HFFc6 (cell line): ENCODE measurements at places on chromosomes 3 and 15.
A peak's percentile ranks its signal among the peaks of the same experiment; 100 is the strongest.

DNA sequence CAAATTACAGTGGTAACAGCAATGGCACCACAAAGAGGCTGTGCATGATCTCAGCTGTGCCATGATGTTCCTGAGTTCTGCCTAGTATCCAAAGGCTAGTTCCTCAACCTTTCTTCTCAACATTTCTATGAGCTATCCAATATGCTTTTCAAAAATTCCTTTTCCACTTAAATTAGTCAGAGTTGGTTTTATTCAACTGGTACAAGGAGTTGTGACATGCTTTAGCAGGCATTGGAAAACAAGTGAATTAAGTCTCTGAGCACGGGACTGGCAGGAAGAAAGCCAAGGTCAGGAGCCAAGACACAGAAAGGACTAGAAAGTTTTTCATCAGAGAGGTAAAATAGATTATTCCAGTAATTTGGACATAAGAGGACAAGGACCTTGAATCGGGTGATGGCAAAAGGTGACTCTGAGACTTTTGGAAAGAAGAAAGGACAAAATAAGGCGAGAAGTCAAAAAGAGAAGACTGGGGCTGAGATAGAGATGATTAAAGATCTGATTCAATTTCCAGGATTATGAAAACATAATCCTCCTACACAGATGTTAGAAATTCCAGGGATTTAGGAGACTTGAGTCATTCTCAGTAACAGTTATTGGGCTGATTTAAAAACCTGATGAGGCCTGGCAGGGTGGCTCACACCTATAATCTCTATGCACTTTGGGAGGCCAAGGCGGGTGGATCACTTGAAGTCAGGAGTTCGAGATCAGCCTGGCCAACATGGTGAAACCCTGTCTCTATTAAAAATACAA is 36.1 kb downstream of the PBRM1 start:
- DNase-seq = peak; percentile 35

DNA sequence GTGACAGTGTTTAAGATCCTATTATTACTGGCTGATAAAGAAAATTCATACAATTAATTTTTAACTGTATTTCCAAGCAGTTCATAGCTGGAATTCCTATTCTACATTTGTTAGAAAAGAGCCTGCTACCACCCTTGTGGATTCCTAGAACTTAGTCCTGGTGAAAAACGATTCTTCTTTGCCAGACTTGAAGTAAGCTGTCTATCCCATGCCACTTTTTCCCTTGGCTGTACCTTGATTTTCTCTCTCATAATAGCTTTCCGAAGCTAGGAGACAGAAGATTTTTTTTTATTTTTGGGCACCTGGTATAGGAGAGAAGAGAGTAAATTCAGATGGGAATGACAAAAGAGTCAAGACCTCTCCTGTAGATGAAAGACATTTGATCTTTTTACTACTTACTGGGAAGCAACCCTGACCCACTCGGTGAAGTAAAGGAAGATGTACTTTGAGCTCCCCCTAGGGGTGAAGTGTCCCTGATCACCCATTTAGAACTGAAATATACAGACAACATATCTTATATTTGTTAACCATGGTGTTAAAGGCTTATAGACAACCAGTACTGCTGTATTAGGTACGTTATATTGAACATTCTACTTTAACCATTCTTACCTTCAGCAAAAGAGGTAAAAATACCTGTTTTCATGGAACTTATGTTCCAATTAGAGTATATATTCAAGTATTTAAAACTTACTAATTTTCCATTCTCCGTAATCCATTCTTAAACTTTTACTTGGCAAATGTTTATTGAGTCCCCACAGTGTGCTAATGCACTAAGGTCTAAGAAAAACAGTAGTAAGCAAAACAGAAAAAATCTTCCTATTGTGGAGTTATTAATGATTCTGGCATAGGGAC is 36.2 kb upstream of the C3orf38 start:
- peak; percentile 58 for DNase-seq

DNA sequence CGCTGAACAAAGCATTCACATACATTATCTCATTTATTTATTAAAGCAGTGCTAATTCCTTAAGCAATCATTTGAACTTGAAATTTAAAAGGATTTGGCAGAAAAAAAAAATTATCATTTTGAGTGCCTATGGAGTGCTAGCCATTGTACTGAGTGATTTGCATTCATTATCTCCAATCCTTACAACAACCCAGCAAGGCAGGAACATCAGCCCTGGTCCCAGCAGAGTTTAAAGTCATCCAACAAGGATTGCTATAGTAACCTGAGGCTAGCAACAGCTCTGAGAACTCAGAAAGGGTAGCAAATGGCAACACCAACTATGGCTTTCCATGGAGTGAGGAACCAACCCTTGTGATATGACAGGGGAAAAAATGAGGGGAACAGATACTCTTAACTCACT is 237.6 kb upstream of the SETMAR start:
- DNase-seq = no peak

DNA sequence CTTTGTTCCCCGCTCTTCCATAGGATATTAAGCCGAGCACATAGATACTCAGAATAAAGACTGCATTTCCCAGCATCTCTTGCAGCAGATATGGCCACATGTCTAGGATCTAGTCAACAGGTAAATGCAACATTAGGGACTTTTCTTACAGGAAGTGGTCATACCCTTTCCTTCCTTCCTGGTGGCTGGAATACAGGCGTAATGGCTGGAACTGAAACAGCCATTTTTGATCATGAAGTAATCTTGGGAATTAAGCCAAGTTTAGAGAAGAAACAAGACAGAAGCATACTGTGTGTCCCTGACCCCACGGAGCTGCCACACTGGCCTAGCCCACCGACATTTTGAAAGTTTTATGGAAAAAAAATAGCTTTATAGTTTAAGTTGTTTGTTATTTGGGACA is 234.0 kb downstream of the XXYLT1 start:
- no peak for DNase-seq

DNA sequence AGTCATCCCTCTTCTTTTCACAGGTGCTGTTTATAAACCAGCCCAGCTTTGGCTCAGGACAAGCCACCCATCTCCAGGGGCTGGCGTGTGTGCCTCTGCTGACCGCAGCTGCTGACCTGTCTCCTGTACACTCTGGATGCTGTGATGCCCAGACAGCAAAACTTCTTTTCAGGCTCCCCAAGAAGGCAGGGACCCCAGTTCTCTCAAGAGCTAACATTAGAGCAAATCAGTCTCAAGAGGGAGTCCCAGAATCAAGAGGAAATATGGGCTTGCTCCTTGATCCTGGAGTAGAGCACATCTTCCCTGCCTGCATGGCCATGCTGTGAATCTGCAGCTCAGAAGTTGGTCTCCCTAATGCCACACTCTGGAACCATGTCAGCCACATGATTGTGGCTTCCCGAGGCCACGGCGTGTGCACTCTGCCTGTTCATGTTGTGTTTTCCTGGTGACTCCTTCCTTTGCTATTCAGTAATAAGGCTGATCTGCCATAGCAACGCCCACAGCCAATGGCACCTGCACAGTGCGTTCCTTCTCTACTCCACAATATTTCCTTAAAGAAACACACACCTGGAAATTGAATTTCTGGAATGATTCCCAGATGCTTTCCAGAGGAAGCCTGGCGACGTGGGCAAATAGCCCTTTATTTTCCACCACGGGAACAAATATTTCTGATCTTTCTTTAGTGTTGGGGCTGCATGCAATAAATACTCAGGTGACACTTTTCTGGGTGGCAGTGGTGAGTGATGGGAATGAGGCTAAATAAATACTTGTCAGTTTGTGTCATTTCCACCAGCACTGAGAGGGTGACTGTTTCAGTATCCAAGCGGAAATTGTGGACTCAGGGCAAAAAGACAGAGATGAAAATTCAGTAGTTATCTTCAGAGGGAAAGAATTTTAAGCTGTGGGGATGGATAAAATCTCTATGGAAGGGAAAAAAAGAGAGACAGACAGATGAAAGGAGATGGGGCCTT is 21.9 kb upstream of the THSD4 start:
- peak; percentile 87 for DNase-seq

DNA sequence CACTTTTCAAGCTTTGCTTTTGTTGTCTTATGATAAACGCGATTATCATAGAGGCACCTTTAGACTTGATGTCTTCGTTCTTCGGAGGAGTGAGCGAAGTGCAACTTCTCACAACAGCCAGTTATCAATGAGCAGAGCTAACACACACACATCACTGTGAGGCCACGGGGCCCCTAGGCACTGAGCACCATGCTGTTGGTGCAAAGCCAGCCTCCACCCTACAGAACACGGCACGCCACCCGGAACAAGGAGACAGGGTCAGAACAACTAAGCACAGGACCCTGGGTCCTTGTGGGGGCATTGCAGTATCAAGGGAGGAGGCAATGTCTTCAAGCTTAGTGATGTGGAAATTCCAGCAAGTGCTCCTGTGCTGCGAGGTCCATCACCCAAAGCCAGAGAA is 244.5 kb downstream of the OCA2 start:
- DNase-seq = no peak

DNA sequence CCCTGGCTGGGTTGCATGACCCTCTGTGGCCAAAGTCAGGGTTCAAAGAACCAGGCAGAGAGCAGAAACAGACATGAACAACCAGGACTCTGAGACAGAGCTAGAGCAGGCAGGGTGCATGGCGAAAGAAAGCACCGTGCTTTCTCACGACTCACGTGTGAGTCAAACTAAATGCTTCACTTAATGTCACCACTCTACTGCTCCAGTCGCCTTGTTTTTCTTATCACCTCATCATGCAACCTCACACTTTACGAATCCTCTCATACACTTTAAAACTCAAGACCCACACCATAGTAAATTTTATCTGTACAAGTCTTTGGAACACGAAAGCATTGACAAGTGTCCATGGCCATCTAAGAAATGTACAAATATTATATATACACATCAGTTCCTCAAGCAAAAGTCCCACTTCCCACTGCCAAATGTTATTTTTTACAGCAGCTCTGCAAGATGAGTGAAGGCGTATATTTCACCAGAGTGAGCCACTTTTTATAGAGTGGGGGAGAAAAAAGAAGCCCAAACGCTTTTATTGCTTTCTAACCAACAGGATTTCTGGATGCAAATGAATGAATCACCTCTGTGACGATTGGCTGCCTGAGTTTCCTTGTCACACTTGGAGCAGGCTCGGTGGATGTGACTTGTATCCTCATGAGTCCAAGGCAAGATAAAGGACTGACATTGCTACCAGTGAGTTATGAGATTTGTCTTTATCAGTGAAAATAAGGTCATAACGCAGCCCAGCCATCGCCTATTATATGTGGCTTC is 16.0 kb upstream of the MEGF11 start:
- DNase-seq = peak; percentile 54

GRCh38 chr3:117137065-117137464 is 427.5 kb downstream of the TUSC7 start:
- DNase-seq = no peak

- DNase-seq = no peak
These were observed 259.3 kb downstream of the PLCL2 start for GRCh38 chr3:17143893-17144664.

DNA sequence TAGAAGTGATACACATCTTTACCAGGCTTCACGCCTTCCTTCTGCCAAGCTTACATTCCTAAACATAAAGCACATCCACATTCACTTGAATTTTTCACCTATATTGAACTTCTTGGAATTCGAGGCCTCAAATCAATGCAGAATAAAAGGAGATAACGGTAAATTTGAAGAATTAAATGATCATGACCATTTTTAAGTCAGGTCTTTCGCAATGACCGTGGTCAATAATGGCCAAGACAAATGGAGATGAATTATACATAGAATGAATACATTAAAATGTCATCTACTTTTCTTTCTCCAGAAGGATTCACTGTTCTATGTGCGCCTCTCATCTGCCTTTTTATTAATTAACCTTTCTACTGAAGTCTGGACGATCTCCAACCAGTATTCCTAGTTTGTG is 5.3 kb upstream of the GOLGA8A start:
- no peak for DNase-seq

DNA sequence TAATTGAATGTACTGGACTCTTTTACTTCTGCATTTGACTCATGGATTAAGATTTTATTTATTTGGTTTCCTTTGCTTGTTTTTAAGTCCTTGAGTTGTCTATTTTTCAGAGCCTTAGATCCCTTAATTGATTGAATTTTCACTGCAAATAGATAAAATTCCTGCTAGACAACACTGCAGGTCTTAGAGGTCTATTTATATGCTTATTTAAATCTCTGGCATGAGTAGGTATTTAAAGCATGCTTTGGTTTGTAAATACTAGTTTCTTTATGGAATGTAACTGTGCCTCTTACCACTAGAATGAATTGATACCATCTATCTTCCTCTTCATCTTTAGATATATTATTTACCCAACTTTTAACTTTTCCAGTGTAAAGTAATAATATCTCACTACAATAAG is 20.0 kb downstream of the PLSCR5 start:
- DNase-seq = peak; percentile 2

DNA sequence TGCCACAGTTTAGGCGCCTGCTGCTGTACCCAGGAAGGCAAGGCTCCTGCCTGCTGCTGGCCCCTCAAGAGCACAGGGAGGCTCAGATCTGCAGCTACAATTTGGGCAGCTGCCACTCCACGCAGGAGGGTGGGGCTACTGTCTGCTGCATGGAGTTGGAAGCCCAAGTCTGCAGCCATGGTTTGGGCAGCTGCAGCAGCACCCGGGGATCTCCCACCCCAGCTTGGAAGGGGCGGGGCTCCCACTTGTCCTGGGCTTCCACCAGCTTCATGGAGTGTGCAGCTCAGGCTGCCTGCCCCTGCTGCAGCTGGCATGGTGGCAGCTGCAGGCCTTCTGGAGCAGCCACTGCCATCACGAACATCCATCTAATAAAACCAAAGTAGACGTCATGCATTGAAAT is 512.9 kb downstream of the PYDC2 start:
- no peak for DNase-seq

- no peak for DNase-seq
These were observed 86.0 kb upstream of the VEPH1 start for GRCh38 chr3:157589211-157589610.

DNA sequence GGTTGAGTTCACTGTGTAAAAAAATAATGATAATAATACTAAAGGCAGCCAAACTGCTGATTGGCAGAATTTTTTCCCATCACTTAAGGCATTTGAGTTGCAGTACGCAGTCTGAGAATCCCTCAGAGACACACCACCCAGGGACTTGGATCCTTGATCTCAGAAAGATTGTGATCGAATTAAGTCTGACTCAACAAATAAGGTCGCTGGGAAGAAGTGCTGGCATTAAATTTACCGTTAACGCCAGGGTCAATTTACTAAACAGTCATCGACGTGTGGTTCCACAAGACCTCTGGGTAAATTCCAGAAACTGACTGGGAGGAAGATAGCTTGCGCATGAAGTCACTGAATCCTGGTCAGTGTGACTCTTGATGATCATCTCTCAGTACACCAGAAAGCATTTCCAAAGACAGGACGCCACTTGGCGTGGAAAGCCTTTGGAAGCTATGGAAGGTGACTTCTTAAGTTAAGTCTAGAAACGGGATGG is 48.3 kb upstream of the CGNL1 start:
- DNase-seq = peak; percentile 87

DNA sequence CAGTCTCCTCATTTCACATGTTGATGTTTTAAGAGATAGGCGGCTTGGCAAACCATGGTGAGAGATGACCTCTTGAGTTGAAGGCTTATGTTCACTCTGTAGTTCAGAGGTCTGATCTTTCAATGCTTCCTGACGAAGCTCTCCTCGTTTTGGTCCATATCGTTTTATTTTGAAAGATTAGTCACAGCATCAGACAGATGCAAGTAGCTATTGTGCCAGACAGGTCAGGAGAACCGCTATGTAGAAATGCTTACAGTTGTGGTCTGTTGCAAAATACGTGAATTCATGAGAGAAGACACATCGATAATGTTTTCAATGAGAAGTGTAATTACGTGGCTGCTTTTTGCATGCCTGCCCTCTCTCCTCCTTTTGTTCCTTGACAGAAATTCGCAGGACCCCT is 47.5 kb downstream of the CHL1 start:
- DNase-seq = no peak
